Neural progenitor cell (in vitro differentiated cells): ENCODE measurements at places on chromosomes 16 and 17.

DNA sequence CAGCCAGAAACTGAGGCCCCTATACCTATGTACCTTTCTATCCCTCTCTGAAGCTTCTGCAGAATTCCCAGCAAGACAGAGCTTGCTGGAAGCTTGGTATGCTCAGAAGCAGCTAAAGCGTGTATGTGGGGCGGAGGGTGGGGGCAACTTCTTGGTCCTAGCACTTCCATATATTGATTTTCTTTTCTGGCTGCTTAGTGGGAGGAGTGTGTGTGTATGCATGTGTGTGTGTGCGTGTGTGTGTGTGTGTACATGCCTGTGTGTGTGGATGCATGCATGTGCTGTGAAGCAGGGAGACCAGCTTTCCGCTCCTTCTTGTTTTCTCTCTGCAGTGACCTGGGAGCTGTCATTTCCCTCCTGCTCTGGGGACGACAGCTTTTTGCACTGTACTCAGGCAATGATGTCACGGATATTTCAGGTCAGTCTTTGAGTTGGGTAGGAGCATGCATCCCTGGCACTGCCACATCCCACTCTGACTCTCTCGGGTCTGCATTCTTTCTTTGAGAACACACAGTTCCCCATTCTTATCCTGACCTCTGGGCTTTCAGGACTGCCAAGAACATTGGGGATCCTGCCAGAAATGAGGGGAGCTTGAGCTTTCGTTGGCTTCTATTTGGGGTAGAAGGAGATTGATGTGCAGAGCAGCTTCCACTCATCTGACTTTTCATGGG is 10.7 kb downstream of the HPR start:
- DNase-seq: no peak

DNA sequence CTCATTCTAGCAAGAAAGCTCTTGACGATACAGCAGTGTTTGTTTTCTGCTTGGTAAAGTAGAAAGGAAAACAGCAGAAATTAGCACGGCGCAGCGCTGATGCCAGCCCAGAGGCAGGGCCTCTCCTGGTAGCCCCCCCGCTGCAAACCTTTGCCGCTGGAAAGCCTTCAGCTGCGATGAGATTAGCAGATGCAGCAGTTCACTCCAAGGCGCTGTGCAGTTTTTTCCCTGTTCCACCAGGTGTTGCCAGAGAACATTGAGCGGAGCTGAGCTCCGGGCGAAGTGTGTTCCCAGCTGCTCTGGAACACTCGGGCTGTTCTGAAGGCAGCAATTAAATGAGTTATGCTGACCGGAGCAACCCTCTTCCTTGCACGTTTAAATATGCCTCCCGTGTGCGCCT is 72.5 kb downstream of the RBFOX1 start:
- peak; percentile 82 for DNase-seq

DNA sequence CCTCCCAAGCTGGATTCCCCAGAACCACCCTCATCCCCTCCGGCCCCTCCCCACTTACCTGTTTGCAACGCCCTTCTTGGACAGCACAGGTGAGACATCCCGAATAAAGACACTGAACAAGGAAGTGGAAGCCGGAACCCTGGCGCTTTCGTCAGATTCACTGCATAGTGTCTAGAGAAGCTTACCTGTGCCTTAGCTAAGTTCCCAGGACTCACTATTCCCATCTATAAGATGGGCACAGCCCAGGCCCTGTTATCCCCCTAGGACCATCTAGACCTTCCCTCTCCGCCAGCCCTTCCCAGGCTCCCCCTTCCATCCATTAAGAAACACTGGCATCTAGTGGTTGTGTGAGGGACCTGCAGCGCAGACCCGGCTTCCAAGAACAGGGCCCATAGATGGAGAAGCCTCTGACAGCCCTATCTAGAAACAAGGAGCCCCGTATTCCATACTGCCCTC is 26.9 kb upstream of the RPL38 start:
- DNase-seq: peak; percentile 85

GRCh38 chr17:15236281-15237105 is 28.6 kb downstream of the PMP22 start:
- DNase-seq: no peak

GRCh38 chr16:57422026-57422944 is 17.7 kb downstream of the CCL17 start:
- DNase-seq: peak; percentile 58
